Stimulated activated CD8-positive, alpha-beta memory T cell treated with anti-CD3 and anti-CD28 coated beads, Interleukin-2, amount 100 ng/mL, for 1 hour (primary cell): ENCODE measurements at places on chromosomes 5 and 9.
A peak's percentile ranks its signal among the peaks of the same experiment; 100 is the strongest.

- DNase-seq, result no peak
These were observed 14.4 kb downstream of the ELP1 start for GRCh38 chr9:108919517-108919916.

GRCh38 chr5:97728920-97729319, 545.9 kb upstream of the RIOK2 start:
- no peak for DNase-seq

GRCh38 chr5:54460181-54460919, 4.9 kb downstream of the HSPB3 start:
- DNase-seq, result no peak

DNA sequence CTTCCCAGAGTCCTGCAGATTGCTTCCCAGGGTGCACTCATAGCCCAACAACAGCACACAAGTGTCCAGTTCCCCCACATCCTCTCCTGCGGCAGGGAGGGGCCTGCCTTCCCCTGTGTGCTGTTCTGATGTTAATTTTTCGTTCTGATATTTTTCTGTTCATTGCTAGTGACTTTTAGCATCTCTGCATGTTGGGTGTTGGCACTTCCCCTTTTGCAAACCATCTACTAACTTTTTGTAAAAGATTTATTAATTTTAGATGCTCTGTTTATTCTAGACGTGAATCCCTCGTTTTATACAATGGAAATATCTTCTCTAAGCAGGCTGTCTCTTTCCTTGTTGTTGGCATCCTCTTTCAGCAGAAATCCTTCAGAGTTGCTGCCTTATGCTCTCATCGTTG, 97.3 kb upstream of the DAP start:
- DNase-seq, result no peak

GRCh38 chr5:130836729-130837649, 328.1 kb downstream of the HINT1 start:
- no peak for DNase-seq

GRCh38 chr5:57842364-57843058, 359.9 kb upstream of the ACTBL2 start:
- DNase-seq, result no peak

GRCh38 chr5:176400382-176401156, 12.0 kb downstream of the HIGD2A start:
- no peak for DNase-seq

DNA sequence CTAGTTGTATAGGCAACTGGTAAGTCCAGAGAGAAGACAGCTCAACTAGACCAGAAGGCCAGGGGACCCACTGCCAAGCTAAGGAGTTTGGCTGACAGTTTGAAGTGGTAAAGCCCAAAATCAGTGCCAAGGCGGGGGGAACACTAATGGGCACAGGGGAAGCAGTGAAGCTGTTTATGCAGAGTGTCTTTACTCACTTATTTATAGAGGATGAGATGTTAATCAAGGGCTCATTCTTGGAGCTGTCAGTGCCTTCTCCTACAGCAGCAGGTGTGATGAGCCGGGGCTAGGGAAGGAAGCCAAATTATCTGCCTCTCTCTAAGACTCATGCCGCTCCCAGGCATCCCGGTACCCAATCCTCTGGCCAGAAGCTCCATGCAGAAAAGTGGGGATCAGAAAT, 75.2 kb upstream of the GALNT10 start:
- no peak for DNase-seq

DNA sequence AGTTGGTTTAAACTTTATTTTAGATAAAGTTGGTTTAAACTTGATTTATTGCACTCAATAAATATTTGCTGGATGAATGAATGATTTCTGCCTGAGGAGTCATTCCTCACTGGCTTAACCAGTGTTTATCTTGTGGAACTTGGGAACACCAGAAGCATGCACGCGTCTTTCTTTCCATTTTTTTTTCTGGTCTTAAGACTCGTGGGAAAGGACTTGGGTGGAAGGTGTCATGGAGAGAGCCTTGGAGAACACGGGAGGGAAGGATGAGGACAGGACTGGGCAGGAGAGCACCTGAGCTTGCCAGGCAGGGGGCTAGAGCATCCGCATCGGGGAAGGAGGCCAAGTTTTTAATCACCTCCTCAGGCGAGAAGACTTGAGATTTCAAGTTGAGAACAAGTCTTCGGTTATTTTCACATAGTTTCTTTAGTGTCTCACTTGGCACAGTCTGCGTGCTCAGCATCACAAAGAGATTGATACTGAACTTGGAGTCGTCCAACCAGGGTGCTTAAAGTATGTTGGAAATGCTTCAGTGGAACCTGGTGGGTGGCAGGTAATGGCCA, 144.2 kb downstream of the PDZD2 start:
- DNase-seq, result no peak

GRCh38 chr5:154858972-154859871, 795 bp downstream of the CNOT8 start:
- DNase-seq, result no peak

DNA sequence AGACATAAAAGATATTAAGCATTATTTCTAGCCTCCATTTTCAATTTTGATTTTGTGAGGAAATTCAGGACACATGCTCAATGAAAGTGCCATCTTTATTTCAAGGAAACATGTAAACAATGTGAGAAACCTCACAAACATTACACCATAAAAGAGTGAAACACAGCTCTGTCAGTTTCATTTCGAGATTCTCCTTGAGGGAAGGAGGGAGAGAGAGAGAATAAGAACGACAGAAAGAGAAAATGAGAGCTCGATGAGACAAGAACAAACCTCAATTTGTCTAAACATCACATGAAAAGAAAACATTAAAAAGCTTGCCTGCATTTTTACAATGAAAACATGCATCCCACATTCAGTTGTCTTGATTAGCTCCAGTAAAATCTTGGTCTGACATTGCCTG, 553.5 kb upstream of the MEF2C start:
- no peak for DNase-seq

DNA sequence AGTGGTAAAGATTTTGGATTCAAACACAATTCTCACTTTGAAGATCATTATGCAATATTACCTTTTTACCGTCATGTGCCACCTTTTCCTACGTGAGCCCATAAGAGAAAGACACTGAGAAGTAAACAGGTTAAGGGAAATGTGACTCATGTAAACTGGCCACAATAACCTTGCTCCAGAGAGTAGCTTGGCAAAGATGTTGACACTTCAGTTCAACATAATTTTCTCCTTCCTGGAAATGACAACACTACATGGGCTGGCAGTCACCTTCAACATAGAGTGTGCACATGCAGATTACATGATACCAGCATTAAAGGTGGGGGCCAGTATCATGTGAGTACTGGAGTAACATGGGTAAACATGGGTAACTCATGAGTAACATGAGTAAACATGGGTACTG, 141.9 kb downstream of the CDK5RAP2 start:
- no peak for DNase-seq

DNA sequence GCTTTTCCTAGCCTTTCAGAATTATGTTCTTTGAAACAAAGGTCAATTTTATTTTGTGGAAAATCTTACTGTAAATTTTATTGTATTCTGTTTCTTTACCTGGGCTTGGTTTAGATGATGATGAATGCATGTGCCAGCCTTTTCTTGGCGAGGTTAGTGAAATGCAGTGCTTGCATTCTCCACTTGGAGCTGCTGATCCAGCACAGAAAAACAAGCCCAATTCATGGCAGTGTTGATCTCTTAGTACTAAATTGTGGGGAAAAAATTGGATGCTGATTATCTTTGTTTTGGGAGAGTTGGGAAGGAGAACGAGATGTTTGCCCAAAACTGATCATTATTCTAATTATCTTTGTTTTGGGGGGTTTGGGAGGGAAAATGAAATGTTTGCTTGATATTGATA, 3.7 kb downstream of the HABP4 start:
- no peak for DNase-seq

DNA sequence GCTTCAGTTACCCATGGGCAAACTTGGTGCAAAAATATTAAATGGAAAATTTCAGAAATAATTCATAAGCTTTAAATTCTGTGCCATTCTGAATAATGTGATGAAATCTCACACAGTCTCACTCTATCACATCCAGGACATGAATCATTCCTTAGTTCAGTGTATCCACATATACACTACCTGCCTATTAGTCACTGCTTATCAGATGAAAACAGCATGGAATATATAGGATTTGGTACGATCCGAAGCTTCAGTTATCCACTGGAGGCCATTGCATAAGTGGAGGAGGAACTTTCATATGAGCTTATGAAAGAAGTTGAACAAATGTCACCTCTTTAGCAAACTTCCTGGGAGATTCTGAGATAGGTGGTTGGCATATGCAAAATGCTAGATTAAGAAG, 64.2 kb downstream of the GAPVD1 start:
- DNase-seq, result no peak

- DNase-seq, result peak; percentile 8
These were observed 9.1 kb upstream of the DNAJC25 start for GRCh38 chr9:111621895-111622480.
